ENCODE measurements at places on chromosomes 5 and 9.

- DNase-seq, result no peak
These were observed 22.9 kb upstream of the CFAP95 start for GRCh38 chr9:69797675-69798074.

DNA sequence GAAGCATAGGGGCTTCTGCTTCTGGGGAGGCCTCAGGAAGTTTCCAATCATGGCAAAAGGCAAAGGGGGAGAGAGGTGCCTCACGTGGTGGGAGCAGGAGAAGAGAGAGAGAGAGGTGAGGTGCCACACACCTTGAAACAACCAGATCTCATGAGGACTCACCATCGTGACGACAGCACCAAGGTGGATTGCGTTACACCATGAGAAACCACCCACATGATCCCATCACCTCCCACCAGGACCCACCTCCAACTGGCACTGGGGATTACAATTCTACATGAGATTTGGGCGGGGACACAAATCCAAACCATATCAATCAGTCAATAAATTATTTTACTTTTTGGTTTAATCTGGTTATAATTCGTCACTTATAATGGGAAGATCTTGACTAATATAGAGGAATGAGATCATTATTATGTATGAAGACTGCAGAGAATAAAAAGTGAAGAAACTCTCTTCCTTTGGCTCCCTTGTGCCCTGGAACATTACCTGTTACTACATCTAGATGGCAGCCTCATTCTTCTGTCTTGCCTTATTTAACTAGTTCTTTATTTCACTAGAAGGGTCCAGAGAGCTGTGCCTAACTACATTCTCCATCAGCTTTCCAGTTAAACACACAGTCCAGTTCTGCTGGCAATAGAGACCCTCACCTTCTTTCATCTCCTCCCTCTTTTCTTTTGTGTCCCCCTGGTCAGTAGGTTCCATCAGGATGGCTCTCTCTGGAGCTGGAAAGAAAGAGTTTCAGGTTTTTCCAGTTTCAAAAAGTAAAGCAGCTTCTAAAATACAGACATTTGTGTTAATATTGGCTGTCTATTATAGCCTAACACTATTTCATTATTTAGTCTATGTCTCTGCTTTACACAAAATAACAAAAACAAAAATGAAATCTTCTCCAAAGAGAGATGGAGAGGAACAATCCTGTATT, 21.7 kb upstream of the SPINK7 start:
- DNase-seq, result no peak

GRCh38 chr9:92439921-92440750, 15.9 kb upstream of the OMD start:
- DNase-seq, result no peak

- no peak for DNase-seq
These were observed 217.6 kb downstream of the ZNF608 start for GRCh38 chr5:124528838-124529237.

GRCh38 chr5:6832994-6833393, 119.8 kb downstream of the TENT4A start:
- no peak for DNase-seq

DNA sequence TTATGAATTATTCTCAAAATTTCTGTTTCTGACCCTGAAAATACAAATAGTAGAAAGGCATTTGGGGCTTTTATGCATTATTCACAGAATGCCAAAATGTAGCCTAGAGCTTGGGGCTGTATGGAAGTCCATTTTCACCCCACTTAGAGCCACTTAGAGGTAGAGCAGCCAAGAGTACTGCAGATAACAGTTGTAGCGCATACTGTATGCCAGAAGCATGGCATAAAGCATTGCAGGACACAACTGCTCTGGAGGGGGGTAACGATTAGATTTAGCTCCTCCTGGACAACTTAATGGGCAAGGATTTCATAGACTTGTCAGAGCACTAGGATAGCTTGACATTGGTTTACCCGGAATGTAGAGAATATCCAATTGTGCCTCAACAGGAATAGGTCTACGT, 15.7 kb downstream of the SLC31A1 start:
- no peak for DNase-seq

DNA sequence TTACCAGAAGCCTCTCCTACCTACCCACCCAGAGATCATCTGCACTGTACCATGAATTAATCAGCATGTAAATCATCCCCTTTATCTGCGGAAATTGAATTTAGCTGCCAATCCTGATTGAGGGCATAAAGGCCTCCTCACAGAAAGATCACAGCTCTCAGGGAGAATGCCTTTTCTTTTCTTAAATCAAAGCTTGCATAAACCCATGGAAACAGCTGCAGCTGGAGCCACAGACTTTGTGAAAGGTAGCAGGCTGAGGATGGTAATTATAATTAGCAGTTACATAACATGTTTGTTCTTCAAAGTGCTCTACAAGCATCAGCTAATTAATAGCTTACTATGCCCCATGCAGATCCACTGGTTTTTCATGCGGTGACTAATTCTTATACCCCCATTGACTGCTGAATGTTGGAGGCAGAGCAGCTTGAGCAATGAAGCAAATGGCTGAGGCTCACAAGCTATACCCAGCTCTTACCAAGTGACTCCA, 54.6 kb downstream of the SUSD1 start:
- DNase-seq, result no peak

DNA sequence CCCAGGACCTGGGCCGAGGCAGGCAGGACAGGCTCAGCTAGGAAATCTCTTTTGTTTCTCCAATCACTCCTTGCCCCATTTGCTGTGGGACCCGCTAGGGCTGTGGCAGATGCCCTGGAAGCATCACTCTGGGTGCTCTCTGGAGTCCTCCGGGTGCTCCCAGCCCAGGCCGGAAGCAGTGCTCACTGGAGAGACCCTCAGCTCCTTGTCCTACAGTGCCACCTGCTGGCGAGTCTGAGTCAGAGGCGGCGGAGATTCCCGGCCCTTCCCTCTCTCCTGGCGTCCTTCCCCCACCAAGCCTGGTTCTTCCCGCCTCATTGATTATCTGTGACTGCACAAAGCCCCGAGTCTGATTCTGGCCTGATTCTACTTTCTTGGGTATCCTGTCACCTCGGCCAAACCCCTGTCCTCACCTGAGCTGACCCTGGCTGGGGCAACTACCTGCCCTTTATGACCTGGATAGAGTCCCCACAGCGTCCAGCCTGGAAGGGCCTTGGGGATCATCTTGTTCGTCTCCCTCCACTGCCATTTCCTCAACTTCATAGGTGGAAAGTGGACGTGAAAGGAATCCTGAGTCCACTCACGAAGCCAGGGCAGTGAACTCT, 7.3 kb upstream of the BARHL1 start:
- DNase-seq, result peak; percentile 73

DNA sequence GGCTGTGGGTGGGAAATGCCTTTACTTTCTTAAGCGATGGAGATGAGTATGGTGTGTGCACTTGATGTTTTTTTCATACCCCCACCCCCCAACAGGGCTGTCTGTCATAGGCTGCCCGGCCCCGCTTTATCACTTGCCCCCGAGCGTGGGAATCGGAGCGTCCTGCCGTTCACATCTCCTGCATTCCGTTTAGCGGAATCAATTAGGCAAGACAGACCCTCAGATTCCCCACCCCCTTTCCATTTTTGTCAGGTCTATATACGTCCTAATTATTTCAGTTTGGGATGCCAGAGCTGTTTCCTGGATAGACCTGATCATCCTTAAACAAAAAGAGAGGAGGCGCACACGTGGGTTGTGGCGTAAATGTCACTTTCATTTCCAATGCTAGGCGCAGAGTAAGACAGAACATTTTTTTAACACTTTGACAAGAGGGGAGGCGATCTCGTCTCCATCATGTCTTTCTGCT, 217.2 kb downstream of the MEF2C start:
- no peak for DNase-seq

GRCh38 chr5:139361835-139362429, 20.3 kb downstream of the PAIP2 start:
- DNase-seq, result no peak

DNA sequence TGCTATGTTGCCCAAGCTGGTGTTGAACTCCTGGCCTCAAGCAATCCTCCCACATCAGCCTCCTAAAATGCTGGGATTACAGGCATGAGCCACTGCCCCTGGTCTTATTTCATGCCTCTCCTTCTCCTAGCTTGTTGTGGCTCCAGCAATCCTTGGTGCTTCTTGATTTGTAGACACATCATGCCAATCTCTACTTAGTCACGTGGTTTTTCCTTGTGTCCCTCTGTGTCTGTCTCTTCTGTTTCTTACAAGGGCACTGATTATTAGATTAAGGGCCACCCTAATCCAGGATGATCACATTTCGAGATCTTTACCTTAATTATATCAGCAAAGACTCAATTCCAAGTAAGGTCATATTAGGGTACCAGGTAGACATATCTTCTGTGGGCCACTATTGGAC, 9.2 kb upstream of the IL31RA start:
- no peak for DNase-seq

- DNase-seq, result no peak
These were observed 26.9 kb upstream of the ADAM19 start for GRCh38 chr5:157602505-157602904.

GRCh38 chr9:38621434-38622287, 1.3 kb upstream of the ANKRD18A start:
- peak; percentile 13 for DNase-seq

DNA sequence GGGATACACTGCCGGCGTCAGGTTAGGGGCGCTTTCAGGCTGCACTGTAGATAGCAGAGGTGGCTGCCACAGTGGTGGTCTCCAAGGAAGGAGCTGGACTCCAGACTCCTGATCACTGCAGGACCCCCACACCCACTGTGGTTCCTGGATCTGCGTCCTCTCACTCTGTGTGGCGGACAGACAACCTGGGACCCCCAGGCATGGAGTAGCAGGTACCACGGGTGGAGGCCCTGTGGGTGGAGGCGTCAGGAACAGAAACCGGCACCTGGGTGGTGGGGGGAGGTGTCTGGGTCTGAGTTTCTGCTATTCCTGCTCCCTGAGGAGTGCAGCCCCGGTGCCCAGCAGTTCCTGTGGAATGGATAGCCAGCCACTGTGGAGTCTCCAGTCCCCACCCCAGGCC, 75.1 kb upstream of the PCAT7 start:
- DNase-seq, result no peak

DNA sequence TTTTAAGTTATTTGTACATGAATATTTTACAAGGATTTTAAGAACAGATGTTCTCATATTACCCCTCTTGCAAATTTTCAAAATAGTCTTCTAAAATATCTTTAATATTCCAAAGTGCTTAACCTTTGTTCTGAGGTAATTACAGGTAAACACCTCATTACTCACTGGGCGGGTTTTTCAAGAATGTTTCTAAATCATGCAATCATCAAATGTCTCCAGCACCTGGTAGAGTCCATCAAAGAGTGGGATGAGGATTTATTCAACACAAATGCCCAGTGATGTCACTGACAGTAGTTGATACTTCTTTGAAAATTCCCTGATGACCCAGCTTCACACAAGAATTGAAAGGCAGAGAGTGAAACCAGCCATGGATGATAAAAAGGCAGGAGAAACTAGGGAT, 114.4 kb downstream of the SEC61B start:
- no peak for DNase-seq

- DNase-seq, result no peak
These were observed 206.4 kb downstream of the C9orf50 start for GRCh38 chr9:129414377-129414992.
